Activated CD4-positive, alpha-beta T cell treated with anti-CD3 and anti-CD28 coated beads for 48 hours (primary cell): ENCODE measurements at places on chromosomes 16 and 17.
A peak's percentile ranks its signal among the peaks of the same experiment; 100 is the strongest.

DNA sequence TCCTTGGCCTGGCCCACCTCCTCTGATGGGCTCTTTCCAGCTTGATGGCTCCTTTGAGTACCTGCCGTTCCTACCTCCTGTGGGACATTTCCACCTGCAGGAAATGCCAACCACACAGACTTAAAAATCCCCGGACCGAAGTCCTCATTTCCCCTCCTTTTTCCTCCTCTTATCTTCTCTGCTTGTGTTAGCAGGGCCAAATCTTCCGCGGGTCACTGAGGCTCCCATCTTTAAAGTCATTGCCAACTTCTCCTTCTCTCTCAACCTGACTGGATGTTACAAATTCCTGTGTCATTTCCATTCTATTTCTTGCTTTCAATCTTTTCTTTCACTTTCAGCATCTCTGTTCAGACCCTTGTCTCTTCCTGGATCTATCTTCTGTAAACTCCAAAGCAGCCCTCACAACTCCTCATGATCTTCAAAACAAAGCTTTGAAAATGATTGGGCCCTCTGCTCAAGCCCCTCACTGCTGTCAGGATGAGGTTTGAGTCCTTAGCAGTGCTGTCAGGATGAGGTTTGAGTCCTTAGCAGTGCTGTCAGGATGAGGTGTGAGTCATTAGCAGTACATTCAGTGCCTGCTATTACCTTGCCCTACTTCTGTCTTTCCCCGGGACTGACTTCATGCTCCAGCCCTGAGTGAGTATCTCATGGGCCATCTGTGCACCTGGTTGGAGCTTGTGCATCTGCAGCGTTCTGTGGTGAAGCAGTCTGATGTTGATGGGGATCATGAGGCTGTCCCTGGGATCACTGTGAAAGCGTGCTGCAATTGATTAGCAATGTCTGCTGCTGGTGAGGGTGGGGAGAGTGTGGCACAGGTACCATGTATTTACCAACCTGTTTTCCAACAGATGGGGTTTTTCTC is 100.1 kb downstream of the IRF8 start:
- peak; percentile 57 for DNase-seq

DNA sequence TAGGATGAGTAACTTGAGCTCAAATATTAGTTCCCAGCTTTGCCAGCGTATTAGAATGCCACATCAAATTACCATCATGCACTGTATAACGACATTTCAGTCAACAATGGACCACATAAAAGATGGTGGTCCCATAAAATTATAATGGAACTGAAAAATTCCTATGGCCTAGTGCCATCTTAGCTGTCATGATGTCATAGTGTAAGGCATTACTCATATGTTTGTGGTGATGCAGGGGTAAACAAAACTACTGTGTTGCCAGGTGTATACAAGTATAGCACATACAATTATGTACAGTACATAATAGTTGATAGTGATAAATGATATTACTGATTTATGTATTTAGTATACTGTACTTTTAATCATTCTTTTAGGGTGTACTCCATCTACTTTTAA is 54.4 kb upstream of the NETO2 start:
- no peak for DNase-seq

DNA sequence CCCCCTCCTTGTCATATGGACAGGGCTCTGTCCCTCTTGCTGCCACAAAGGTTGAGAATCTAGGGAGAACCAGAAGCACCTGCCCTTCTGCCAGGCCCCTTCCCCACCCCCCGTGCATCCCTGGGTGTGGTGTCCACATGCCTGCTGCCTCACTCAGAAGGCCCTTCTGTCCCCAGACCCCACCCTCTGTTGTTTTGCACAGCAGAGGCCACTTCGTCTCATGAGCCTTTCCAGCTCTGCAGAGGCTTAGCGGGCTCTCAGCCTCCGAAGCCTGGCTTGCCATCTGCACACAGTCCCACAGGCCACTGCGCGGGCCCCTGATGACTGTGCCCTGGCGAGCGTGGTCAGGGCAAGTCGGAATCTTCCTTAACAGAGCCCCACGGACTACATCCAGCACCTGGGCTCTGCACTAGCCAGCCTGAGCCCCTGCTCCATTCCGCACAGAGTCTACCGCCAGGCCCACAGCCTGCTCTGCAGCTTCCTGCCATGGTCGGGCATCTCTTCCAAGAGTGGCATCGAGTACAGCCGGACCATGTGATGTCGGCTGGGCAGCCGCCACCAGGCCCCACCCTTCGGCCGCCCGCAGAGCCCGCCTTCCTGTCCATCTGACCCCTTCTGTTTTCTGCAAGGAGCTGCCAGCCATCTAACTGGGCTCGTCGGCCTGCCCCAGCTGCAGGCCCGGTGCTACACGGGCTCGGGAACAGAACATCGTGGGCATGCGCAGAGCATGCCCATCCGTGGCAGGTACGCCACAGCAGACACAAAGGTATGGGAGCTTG is 10.8 kb downstream of the C16orf90 start:
- DNase-seq, result no peak

GRCh38 chr17:73394512-73395450 is 83.0 kb upstream of the CDC42EP4 start:
- DNase-seq, result no peak
